H54 (cell line): ENCODE measurements at places on chromosomes 13 and 19.

DNA sequence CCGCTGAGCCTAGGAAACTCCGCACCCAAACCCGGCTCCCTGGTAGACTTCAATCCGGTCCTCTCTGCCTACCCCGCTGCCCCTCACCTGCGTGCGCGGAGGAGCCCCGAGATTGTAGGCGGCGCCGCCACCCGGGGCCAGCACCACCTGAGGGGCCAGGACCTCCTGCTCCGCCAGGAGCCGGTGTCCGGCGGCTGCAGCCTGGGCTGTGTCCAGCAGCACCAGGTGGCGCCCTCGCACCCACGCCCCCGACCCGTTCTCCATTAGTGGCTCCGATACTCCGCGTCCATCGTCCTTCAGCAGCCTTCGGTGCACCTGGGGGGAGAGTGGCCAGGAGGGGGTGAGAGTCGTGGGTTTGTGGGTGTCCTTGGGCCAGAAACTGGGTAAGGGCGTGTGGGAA, 18.5 kb downstream of the MAN2B1 start:
- no peak for DNase-seq

DNA sequence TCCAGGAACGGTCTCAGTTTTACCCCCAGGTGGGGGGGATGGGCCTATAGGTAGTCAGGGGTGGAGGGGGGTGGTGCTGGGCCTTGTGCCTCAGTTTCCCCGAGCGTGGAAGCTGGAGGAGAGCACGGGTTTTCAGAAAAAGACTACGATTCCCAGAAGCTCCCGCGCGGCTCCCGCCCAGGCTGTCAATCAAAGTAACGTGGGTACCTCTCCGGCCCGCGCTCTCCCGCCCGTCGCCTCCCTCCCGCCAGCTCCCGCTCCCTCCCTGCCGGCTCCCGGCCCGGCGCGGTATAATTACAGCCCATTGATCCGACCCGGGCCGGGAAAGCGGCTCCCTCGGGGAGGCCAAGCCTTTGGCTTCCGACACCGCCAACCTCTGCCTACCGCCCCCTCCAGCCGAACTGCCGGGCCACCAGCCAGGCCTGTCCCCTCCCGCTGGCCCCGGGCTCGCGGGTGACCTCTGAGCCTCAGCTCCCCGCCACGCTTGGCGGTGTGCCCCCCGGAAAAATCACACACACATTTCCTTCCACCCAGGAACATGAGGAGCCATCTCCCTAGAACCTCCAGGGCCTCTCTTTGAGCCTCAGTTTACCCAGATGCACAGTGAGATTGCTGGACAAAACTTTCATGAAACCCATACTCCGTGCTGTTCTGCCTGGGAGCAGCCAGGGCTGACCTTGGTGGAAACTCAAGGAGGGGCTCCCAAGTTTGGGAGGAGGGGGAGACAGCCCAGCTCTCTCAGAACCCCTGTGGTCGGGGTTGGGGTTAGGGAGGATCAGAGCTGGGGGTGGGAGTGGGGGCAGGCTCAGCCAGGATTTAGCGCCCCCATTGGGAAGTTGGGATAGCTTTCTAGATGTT, 7.3 kb upstream of the TLE2 start:
- DNase-seq, result peak; percentile 98

DNA sequence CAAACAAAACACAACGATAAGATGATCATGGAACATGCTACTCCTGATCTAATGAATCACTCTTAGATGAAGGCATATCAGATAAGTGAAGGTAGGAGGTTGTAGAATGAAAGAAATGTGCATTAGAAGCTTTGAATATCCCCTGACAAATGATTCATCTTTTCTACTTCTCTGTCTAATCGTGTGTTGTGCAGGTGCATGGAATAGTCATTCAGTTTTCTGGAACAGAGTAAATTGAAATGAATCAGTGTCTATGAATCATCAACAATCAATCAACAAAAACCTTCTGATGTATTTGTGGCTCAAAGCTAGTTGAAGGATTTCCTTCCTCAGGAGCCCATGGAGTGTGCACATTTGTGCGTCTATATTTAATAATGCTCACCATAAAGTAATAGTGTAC, 1290.4 kb upstream of the PCDH20 start:
- DNase-seq, result no peak

DNA sequence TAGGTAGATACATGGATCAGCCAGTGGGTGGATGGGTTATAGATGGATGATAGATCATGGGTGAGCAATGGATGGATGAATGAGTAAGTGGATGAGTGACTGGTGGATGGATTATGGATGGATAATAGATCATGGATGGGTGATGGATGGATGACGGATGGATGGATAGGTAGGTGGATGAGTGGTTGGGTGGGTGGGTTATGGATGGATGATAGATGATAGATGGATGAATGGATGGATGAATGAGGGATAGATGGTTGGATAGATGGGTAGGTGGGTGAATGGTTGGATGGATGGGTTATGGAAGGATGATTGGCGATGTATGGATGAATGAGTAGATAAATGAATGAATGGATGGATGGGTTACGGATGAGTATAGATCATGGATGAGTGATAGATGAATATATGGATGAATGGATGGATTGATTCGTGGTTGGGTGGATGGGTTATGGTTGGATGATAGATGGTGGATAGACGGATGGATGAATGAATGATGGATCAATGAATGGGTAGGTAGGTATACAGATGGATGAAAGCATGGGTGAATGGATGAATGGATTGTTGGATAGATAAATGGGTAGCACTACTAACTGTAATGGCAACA, 27.0 kb upstream of the PTPRS start:
- DNase-seq, result no peak
